ENCODE measurements at places on chromosomes 1 and 21.

DNA sequence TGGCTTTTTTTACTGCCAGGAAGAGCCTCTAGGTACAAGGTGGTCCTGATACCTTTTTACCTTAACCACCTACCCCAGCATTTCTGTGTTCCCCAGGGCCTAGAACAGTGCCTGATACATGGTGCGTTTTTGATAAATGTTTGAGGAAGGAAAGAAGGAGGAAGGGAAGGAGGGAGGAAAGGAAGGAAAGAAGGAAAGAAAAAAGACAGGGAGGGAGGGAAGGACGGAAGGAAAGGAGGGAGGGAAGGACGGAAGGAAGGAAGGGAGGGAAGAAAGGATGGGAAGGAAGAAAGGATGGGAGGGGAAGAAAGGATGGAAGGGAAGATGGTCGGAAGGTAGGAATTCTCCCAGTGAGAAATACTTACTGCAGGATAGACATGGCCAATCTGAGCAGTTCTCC is 12.0 kb upstream of the MAGOH start:
- no peak for DNase-seq

GRCh38 chr1:228445843-228446650 is 29.4 kb upstream of the TRIM17 start:
- DNase-seq, result no peak

GRCh38 chr1:3323021-3323795 is 131.3 kb upstream of the ARHGEF16 start:
- peak; percentile 57 for DNase-seq

DNA sequence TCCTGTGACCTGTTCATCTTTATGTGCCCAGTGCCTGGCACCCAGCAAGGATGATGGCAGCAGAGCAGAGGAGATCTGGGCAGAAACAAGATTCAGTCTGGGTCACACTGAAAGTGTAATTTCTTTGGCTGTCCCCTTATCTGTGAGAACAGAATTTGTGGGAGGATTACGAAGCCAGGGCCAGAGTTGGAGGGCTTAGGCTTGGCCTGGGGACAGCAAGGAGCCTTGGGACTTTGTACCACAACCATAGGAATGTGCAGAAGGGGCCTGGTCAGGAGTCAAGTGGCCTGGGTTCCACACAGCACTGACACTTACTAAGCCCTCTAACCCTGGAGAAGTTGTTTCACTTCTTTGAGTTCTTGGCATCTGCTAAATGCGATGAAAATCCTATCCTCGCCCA is 12.8 kb downstream of the PMVK start:
- no peak for DNase-seq

GRCh38 chr1:164805399-164805798 is 246.4 kb downstream of the PBX1 start:
- no peak for DNase-seq

DNA sequence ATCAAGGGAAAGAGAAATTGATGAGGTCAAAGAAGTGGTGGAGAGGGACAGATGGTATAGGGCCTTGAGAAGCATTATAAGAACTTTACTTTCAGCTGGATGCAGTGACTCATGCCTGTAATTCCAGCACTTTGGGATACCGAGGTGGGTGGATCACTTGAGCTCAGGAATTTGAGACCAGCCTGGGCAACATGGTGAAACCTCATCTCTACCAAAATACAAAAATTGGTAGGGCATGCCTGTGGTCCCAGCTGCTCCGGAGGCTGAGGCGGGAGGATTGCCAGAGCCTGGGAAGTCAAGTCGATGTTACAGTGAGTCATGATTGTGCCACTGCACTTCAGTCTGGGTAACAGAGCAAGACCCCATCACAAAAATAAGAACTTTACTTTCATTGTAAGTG is 5.7 kb downstream of the TMEM50A start:
- no peak for DNase-seq

GRCh38 chr21:38869196-38869595 is 63.5 kb downstream of the ETS2 start:
- no peak for DNase-seq

DNA sequence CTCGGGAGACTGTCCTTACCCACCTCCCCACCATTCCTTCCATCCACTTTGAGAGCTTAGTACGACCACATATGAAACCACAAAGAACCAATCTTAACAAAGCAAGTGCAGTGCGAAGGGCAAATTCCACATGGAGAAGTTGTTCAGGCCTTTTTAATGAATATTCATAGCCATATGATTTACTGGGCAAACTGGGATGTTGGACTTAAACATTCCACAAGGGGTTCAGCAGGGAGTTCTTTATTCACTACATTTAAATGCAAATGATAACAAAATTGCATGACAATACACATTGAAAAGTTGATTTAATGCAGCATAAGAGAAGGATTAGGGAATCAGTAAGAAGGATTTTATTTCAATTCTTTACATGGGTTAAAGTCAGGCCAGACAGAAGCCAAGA is 14.7 kb downstream of the NMNAT2 start:
- DNase-seq, result no peak

DNA sequence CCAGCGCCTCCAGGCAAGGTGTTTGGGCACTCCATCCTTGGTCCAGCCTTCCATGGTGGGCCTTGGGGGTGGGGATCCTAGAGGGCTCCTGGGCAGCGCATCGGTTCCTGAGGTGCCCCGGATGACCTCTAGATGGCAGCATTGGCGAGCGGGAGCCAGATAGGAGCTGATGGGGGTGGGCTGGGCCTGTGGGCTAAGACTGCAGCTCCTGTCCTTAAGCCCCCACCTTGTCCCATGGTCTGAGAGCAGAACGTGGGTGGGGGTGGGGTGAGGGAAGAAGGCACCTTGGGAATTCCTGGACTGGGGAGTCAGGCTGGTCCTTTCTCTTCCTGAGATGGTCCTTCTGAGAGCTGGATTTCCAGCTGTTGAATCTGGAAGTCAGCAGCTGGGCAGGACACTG is 93.4 kb upstream of the CSF3R start:
- peak; percentile 59 for DNase-seq

DNA sequence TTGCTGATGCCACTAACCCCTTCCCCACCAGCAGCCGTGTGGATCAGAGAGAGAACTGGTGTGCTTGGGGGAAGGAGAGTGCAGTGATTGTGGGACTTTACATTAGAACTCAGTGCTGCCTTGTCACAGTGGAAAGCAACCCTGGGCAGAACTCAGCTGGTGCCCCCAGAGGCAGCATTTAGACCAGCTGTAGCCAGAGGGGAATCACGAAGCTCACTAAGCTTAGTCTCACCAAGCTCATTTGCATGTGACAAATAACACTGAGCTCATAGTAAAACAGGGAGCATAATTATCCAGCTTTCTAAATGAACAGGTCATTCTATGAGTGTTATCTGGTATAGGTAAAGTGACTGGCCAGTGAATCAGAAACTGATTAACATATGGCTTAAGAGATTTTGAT is 9.8 kb upstream of the SMAP2 start:
- DNase-seq, result no peak

DNA sequence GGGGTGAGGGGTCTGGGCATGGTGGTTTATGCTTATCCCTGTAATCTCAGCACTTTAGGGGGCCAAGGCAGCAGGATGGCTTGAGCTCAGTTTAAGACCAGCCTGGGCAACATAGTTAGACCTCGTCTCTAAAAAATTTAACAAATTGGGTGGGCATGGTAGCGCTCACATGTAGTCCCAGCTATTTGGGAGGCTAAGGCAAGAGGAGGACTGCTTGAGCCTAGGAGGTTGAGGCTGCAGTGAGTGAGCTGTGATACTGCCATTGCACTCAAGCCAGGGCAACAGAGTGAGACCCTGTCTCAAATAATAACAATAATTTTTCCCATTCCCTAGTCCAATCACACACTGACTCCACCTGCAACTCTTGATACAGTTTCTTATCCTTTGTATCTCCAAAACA is 6.3 kb downstream of the WASF2 start:
- DNase-seq, result no peak

GRCh38 chr1:224251741-224252146 is 68.7 kb downstream of the DEGS1 start:
- no peak for DNase-seq

DNA sequence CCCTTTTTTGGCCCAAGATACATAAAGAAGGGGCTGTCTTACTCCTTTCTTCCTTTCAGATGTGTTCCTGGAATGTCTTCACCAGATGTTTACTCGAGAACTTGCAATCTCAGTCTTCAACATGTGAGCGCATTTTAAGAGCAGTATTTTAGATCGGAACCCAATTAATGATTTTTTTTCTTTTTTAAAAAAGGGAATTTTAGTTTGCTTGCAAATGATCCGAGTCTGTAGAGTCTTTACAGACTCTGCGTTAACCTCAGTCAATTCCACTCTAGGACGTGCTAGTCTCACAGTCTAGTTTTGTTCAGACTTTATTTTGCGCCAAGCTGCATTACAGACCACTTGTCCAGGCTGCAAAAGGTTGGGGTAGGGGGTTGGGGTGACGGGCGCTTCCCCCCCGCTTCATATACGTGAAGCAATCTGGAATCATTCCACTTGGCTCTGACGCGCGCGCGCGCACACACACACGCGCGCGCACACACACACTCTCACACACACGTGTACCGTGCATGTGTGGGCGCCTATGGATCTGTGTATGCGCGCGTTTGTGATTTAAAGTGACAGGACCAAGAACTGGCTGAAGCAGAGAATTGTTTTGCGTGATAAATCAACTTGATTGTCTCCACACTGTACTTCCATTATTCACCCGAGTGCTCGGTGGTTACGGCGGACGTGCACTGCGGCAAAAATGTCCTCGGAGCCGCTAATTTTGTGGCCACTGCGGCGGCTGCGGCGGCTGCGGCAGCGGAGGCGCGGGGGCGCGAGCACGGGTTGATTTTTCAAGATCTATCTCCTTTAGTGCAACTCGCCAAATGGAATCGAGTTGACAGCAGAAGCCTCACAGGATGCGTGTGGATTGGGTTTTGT is 25.6 kb upstream of the NFIA start:
- peak; percentile 27 for DNase-seq

DNA sequence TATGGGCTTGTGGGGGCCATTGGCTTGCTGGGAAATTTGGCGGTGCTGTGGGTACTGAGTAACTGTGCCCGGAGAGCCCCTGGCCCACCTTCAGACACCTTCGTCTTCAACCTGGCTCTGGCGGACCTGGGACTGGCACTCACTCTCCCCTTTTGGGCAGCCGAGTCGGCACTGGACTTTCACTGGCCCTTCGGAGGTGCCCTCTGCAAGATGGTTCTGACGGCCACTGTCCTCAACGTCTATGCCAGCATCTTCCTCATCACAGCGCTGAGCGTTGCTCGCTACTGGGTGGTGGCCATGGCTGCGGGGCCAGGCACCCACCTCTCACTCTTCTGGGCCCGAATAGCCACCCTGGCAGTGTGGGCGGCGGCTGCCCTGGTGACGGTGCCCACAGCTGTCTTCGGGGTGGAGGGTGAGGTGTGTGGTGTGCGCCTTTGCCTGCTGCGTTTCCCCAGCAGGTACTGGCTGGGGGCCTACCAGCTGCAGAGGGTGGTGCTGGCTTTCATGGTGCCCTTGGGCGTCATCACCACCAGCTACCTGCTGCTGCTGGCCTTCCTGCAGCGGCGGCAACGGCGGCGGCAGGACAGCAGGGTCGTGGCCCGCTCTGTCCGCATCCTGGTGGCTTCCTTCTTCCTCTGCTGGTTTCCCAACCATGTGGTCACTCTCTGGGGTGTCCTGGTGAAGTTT is 550 bp downstream of the RXFP4 start:
- DNase-seq, result no peak

- DNase-seq, result no peak
These were observed 462.1 kb upstream of the DEPDC1 start for GRCh38 chr1:68958958-68959357.

- no peak for DNase-seq
These were observed 23.6 kb upstream of the SLC35D1 start for GRCh38 chr1:67077593-67077992.

DNA sequence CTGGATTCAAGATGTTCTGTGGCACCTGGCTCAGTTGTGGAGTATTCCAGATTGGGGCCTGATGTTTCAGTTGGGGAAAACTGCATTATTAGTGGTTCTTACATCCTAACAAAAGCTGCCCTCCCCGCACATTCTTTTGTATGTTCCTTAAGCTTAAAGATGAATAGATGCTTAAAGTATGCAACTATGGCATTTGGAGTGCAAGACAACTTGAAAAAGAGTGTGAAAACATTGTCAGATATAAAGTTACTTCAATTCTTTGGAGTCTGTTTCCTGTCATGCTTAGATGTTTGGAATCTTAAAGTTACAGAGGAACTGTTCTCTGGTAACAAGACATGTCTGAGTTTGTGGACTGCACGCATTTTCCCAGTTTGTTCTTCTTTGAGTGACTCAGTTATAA is 7.2 kb downstream of the FPGT start:
- DNase-seq, result no peak

- no peak for DNase-seq
These were observed 47.7 kb upstream of the C8B start for GRCh38 chr1:57013522-57013921.

- no peak for DNase-seq
These were observed 297.7 kb downstream of the OMA1 start for GRCh38 chr1:58248791-58249190.

DNA sequence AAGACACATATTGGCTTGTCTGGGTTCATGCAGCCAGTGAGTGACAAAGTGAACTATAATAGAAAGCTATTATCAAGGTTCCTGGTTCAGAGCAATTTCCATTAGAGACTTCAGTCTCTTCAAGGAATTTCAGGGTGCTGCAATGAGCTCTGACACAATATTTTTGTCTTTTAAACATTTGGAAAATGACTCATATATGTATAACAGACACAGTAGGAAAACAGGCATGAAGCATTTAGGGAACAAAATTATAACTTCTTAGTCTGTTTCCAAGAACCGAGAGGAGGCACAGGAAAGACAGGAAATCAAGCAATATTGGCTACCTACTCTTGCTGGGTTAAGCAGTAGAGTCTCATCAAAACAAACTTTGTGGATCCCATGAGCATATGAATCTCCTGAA is 170.4 kb downstream of the PTPRC start:
- DNase-seq, result no peak

DNA sequence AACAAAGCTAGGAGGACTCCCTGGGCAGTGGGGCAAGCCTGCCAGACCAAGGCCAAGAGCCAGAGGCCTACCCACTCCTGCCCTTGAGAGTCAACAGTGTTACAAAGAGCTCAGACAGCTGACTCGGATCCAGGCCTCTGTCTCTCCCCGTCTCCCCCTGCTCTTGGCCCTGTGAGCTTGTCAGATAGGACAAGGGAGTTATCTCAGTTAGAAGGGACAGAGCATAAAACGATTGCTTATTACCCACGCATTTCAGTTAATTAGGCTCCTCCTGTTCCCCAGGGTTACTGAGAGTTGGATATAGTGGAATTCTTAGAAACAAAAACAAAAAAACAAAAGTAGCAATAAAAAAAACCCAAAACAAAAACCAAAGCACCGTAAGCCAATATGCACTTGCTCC is 1.3 kb downstream of the SLC41A1 start:
- DNase-seq, result no peak

DNA sequence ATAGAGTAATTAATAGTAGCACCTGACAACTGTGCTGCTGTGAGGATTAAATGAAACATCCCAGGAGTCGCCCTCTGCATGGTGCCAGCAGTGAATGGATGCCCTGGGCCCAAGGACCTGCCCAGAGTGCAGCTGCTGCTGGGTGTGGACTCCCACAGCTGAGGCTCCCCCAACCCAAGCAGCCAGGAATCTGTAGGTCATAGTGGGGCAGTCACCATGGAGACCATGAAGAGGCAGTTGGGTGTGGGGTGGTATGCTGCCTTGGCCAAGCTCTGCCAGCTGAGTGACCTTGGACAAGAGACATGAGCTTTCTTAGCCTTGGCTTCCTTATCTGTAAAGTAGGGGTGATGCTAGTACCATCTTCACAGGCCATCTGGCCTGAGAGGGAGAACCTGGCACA is 9.4 kb downstream of the OLIG2 start:
- no peak for DNase-seq

Data from NCI-H1092 (cell line).